Brain microvascular endothelial cell (primary cell): ENCODE measurements at places on chromosomes 3 and 15.

- no peak for DNase-seq
Observed at GRCh38 chr3:185701611-185702261, 115.6 kb downstream of the SENP2 start.

- DNase-seq = no peak
Observed at GRCh38 chr3:40996382-40996781, 202.9 kb upstream of the CTNNB1 start.

DNA sequence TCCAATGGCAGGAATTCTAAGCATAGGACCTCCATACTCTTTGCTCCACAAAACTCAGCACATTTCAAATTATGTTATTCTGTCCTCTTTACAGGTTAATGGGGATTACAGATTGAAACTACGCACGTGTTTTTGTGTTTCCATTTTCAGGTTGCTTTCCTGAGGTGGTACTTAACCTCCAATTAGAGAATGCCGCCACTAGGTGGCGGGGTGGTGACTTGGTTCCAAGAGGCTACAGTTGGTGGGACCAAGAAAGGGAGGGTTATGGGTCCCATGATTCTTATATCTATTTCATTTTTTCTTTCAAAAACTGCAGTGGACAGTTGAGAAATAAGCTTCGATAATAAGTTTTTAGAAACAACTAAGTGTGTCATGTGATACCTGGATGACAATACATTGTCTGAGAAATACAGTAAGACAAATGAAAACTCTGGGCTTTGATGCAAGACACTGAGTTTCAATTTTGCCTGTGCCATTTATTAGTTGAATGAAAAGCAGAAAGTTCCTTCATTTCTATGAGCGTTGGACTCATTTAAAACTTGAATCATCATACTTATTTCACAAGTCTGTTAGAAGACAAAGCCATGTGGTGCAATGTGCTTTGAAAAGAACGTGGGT, 539.0 kb downstream of the FGF12 start:
- peak; percentile 15 for DNase-seq

DNA sequence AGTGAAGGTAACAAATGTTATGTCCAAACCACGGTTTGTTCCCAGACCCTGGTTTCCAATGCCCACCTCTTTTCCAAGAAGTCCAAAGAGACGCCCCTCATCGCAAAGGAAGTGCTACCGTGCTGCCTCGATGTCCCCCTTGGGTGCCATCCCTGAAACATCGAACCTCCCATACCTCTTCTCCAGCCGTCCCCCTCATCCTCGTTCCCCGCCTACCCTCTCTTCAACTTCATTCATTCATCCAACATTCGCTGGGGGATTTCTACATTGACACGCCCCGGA, 467 bp downstream of the TIPIN start:
- DNase-seq = no peak

DNA sequence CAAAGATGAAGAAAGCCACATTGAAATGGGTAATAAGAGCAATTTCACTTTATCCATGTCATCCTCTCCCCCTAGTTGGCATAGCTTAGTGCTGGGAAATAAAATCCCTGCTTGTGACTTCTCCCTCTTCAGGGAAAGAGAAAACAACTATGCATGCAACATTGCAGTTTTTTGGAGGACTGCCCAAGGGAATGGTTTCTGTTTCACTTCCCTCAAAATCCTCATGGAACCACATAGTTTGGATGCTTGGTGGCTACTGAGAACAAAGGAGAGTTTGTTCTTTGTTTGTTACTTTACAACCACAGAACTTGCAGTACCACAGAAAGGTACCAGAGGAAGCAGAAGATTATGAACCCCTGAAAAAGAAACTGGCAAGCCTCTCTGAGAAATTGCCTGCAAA, 384.6 kb upstream of the RORA start:
- peak; percentile 8 for DNase-seq

DNA sequence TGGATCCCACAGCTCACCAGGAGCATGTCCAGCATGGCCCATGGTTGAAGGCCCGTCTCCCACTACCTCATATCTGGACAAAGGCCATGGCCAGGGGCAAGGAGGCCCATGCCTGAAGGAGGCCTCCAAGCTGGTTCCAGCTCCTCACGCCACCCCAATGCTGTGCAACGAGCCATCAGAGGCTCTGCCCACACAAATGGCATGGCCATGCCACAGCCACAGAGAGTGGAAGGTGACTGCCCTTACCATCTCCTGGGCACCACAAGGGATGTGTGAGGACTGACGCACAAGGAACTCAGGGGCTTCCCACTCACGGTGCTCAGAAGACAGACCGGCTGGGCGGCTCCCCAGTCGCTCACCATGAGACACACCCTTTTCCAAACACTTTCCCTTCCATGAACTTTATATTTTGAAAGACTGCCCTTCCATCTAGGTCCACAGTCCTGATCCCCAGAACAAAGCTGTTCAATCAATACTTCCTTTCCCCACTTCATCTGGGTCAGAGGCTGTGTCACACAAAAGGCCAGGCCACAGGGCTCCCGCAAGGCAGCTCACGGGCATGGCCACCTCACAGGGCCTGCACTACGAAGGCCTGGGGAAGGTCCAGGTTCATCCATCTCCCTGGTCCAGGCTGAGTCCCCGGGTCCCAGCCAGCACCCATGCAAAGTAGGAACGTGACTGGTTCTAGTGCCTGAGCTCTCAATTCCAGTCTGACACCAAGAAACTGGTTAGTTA, 66.4 kb downstream of the CYFIP1 start:
- DNase-seq = no peak
